ENCODE measurements at places on chromosomes 12 and 14. TPM values are rescaled to one million over a fixed set of nuclear protein-coding genes. Genes with fewer than 3 reads are reported as not detected.

GRCh38 chr14:99241325-99242010, 30.5 kb downstream of the BCL11B start:
- peak; percentile 62 for DNase-seq

- no peak for DNase-seq
Measured at GRCh38 chr14:105424861-105425260, 5.2 kb downstream of the MTA1 start.

- DNase-seq = no peak
Measured at GRCh38 chr14:99609245-99610170, 5.5 kb upstream of the CCDC85C start.

DNA sequence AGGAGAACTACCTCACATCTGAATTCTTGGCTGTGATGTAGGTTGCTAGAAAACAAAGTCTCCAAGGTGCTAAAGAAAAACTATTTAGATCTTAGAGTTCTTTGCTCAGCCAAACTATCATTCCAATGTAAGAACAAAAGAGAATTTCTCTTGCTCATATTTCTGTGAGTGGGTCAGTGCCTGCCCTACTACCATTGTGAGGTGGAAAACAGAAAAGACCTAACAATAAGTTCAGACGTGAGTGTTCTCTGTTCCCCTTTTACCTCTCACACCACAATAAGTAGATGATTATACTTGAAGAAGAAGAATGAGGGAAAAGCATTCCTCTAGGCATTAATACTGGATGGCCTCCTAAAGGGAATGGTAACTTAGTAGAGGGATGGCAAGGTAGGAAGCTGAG, 187.4 kb upstream of the KITLG start:
- no peak for DNase-seq

DNA sequence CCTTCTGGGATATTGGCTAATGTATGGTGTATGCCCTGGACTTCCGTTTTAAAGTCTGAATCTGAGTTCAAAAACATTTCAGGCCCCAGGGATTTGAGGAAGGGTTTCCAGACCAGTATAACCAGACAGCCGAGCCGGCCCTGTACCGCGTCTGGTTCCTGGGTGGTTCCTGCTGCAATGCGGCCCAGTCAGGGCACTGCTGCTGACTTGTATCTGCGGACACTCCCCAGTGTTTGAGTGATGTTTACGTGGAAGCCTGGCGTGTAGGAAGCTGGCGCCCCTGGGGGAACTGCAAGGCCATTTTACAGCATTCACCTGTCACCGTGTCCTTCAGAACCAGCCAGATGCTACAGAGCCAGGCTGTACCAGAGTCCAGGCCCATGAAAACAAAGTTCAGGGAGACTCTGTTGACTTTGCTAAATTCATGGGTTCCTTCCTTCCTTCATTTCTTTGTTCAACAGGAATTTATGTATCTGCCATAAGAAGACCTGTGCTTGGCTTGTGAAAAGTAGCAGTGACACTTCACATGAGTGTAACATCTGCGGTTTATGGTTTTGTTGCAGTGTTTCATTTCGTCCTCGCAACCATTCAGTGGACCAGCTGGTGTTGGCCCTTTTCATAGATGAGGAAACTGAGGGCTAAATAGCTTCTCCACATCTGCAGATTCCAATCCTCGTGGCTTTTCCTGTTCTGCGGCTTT, 16.8 kb downstream of the EML1 start:
- DNase-seq = no peak

Gene MAP1LC3B2
- 2.0 TPM for total RNA-seq
